ENCODE measurements at places on chromosomes 6 and 20.

DNA sequence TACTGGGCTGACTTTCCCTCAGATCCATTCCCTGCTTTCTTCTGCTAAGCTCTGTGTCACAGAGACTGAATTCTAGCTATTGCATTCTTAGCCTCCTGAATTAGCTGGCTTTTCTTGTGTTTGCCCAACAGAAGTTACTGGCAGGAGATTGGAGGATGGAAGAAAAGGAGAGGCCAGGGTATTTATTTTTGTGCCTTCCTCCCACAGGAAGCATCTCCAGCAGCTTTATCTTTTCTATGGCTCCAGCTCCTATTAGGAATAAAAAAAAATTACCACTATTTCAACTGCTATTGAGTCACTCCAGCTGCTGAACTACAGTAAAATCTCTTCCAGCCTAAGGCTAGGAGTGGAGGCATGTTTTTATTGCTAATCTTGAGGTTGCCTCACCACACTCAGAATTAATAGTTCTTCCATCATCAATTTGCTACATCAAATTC lies 492.4 kb downstream of the RFPL4B start:
- DNase-seq, result no peak

- peak; percentile 12 for DNase-seq
These were observed at the start of gene SGK1 for GRCh38 chr6:134317471-134318131. SGK1 (minus strand) TSS chr6:134318112; CDS start chr6:134317460, 652 bp downstream.

DNA sequence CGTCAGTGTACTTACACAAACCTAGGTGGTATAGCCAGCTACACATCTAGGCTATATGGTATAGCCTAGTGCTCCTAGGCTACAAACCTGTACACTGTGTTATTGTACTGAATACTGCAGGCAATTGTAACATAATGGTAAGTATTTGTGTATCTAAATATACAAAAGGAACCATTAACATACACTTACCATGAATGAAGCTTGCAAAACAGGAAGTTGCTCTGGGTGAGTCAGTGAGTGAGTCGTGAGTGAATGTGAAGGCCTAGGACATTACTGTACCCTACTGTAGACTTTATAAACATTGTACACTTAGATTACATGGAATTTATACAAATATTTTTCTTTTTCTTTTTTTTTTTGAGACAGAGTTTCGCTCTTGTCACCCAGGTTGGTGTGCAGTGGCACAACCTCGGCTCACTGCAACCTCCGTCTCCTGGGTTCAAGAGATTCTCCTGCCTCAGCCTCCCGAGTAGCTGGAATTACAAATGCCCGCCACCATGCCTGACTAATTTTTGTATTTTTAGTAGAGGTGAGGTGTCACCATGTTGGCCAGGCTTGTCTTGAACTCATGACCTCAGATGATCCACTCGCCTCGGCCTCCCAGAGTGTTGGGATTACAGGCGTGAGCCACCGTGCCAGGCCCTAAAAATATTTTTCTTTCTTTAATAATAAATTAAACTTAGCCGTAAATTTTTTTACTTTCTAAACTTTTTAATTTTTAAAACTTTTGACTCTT lies 15.4 kb upstream of the KIAA1755 start:
- no peak for DNase-seq

GRCh38 chr6:141097471-141097870 lies 1035.3 kb upstream of the GJE1 start:
- DNase-seq, result no peak

- DNase-seq, result no peak
These were observed 81.8 kb downstream of the CLIC5 start for GRCh38 chr6:45933855-45934254.

DNA sequence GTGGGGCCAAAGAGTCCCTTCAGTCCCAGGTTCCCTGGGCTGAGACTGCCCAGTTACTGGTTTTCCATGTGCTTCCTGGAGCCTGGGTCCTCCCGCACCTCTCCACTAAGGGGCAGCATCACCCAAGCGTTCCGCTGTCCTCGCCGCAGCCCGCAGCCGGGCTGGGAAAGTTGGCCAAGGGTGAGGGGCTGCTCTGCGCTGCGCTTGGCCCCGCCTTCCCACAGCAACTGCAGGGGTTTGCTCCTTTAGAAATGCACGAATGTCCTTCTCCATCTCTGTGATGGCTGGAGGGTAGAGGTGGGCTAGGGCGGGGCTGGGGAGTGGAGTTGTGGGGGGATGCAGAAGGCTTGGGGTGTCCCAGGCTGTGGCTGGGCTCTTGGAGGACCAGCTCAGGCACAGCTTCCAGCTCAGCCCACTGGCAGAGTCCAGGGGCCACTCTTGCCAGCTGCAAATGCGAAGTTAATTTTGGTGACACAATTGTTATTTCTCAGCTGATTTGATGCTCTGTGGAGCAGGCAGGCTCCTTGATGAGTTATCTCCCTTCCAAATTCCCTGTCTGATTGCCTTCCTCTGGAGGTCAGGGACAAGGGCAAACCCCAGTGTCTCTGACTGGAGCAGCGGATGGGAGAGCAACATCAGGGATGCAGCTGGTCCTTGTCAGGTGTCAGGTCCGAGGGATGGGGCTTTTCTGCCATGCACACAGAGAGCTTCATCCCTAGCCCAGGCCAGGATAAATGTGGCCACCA lies 63.2 kb downstream of the NOL4L start:
- DNase-seq, result peak; percentile 43

Data from GM06990 (cell line).